ENCODE measurements at places on chromosomes 1 and 21.

GRCh38 chr1:17441265-17441992 is 2.0 kb upstream of the RCC2 start:
- DNase-seq = no peak

DNA sequence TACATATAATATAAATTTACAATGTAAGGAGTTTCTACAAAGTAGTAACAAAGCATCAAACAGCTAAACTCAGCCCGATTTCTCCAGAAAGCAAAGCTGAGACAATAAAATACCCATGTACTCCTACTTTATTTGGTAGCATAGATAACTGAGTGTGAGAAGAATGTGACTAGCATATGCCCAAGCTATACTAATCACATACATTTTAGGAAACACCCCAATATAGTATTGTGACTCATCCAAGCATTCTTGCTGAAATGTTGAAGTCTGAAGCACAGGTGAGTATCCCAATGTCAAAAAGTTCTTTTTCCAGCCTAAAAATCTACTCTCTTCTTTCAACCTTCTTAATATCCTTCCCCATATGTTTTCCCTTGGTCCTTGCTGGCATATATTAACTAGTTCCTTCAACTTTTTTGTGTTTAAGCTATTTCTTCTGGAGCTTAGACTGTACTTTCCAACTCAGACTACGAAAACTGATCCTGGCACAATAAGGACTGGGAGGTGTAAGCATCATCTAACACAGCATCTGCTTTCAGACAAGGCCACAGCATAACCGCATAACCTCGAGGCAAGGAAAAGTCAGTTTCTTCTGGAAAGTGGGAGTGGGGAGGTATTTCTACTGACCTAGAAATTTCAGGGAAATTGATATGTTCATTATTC is 163.0 kb upstream of the RNPC3 start:
- no peak for DNase-seq

DNA sequence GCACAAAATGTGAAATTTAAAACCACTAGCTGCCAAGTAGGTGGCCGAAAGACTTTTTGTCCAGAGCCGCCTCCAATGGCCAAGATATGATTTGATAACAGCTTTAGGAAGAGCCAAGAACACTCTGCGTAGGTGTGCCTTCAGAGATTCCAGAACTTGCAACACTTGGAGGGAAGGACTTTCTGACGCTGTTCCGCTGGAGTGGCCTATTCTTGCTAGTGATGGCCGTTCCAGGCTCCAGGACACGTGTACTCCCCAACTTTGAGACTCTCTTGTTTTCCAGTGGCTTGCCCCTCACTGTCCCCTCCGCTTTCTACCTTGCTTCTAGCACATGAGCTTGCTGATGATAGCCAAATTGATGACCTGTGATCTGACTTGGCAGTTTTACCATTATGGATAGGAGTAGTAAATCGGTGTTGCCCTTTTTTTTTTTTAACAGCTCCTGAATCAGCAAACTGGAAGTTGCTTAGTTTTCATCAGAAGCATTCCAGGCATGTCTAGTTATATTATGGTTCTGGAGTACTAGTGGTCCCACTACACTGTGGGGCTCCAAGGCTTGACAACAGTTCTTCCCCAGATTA is 1.0 kb downstream of the PRDX6 start:
- DNase-seq = peak; percentile 75

DNA sequence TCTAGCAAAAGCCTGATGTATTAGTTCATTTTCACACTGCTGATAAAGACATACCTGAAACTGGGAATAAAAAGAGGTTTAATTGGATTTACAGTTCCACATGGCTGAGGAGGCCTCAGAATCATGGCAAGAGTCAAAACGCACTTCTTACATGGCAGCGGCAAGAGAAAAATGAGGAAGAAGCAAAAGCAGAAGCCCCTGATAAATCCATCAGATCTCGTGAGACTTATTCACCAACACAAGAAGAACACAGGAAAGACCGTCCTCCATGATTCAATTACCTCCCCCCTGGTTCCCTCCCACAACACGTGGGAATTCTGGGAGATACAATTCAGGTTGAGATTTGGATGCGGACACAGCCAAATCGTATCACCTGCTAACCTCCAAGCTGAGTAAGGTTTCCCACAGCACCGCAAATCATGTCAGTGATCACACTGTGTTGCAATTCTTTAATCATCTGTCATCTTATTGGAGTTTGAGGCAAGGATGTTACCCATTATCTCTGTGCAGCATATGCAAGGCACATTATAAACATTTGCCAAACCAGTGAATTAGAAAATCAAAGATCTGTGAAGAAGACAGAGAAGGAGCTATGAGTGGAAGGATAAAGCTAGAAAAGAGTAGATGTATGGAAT is 128.5 kb downstream of the ZNF281 start:
- no peak for DNase-seq

GRCh38 chr1:51523931-51524330 is 4.9 kb upstream of the EPS15 start:
- DNase-seq = no peak

- DNase-seq = no peak
Observed at GRCh38 chr1:44831516-44831915, 11.5 kb downstream of the PTCH2 start.

GRCh38 chr1:99749504-99750347 is 16.7 kb downstream of the FRRS1 start:
- no peak for DNase-seq

DNA sequence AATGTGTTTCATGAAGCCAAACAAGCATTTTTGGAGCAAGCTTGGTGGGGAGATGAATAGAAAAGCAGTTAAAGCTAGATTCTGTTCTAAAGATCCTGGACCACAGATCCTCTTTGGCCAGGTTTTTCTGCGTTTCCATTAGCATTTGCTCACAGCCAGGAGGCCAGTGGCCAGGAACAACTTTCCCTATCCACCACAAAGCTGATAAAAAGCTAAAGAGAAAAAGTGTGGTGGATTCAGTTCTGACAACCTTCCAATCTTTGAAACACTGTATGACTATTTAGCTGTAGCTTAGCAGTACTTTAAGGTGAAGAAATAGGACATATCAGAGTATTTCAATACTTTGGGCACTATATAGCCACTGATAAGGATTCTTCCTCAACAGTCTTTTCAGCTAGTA is 3.0 kb upstream of the NEK7 start:
- DNase-seq = peak; percentile 34

DNA sequence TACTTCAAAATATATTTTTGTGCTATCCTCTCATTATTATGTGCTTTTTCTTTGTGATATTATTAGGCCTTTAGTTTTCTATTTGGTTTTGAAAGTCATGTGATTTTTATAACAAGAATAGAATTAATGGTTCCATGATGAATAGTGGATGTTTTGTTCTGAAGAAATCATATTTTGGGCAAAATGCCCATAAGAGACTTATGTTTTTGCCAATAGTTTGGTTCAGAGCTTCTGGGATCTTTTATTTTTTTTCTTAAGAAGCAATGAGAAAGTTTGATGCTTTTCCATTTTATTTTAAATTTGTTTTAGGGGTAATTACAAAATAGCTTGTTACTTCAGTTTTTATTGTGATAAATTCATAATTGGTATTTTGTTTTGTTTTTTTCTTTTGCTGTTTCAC is 49.8 kb downstream of the LYPLAL1 start:
- no peak for DNase-seq

DNA sequence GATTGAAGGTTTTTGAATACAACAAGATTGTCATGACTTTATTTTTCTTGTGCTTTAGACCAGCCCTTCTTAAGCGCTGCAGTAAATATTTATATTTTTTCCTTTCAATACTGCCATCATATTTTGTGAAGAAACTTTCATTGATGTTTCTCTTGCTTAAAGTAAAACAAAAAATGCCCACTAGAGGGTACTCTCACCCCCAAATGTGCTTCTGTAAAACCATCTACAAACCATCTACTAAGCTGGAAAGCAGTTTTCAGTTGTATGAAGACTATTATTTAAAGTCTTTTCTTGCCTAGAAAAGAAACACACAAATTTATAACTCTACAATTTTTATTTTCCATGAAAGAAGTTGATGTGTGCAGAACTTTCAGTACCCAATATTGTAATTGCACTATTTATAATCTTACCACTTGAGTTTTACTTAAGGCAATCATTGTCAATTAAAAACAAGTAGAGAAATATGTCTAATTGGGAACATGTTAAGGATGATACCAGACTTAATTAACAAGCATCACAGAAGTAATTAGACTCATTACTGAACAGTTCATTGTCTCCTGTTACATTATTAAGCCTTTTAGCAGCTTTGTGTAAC is 10.7 kb downstream of the LEPR start:
- DNase-seq = no peak

DNA sequence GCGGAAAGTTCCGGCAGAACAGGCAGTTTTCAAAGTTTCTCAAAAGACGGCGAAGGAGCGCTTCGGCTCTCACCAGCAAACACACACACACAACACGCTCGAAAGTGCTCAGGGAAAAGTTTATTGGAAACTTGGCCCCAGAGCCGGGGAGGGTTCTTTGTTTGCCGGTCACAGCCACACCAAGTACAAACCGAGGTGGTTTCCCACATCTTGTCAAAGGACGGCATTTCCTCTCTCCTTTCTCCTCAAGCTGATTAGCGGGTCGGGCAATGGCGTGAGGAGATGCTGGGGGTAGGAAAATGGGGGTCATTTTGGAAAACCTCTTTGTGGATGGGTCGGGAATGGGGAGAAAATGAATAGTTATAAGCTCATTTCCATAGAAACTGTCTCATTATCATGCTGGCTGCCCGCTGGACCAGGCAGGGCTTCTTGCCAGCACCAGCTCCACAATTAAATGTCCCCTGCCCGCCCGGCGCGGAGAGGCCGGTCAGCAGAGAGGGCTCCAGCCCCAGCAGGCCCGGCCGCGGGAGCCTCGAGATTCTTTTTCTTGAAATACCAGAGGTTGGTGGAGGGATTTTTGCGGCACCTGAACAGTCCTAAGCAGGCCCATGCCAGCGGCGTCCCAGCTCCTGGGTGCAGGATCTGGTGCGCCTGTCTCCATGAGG is 92.3 kb downstream of the PRDM16 start:
- DNase-seq = no peak

DNA sequence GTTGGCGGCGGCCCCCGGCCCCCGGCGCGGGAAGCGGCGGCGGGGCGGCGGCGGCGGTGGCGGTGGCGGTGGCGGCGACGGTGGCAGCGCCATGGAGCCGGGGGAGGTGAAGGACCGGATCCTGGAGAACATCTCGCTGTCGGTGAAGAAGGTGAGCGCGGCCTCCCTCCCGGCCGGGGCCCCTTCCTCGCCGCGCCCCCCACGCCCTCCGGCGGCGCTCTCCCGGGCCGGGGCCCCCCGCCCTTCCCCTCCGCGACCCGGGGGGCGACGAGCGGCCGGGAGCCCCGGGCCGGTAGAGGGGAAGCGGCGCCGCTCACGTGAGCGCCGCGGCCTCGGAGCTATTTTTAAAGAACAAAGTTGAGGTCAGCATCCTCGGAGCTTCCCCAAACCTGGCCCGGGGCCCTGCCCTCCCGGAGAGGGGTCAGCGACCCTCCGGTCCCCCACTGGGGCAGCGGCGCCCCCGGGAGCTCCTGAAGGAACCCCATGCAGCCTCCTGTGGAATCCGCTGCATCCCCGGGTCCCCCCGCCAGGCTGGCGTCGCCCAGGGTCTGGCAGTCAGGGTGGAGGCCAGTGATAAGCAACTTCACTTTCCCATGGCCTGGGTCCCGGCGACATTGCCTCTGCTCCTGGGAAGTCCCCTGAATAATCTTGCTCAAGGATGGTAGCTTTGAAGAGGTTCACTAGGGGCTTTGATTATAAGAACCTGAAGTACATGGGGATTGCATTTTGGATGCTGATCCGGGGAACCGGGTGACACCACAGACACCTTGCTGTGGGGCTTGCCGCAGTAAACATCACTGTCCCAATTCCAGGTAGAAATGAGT is 560 bp downstream of the PLEKHM2 start:
- peak; percentile 83 for DNase-seq

DNA sequence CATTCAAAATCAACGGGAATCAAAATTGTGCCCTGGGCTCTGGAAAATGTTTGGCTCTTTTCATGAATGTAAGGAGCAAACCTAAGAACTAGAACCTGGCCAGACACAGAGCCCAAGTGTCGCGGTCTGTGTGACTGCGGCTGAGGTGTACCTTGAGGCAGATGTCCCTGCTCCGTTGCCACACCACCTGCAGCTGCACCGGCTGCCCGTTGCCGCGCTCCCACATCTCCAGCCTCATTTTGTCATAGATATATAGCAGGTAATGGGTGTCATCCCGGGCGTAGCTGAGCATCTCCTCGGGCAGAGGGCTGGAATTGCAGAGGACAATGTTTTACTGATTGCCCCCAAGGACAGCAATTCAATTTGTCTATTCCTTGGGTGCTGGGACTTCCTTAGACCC is 18.7 kb downstream of the EXOSC10 start:
- DNase-seq = no peak

DNA sequence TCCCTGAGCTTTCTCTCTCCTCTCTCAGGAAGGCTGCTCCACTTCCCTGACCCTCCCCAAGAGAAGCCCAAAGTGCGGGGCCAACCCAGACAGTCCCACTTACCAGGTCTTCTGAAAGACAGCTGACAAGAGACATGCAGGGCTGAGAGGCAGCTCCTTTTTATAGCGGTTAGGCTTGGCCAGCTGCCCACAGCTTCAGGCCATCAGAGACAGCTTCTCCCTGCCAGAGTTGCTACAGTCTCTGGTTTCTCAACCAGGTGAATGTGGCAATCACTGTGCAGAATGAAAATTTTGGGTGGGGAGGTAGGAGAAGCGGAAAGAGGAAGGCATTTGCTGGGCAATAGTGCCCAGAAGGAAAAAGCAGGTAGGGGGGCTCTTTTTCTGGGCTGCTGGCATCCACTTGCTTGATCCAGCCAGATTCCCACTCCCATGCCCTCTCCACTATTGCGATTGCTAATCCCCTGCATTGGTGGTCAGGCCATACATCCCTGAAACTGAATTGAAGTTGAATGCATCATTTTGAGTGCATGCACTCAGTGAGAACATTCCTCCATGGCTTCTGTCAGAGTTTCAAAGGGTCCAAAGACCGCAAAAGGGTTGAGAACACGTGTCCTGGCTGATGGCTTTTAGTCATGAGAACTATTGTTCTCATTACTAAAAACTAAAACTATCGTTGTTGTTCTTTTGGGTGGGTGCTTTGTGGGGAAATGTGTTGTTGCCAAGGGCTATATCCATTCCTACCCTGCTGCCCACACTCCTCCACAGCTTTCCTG is at the start of gene S100A8:
TSS of gene S100A8 (minus strand) at position 136 of the 773 bp plus-strand sequence. CDS start 538 bp downstream, outside the sequence.
- peak; percentile 88 for DNase-seq

GRCh38 chr1:60747353-60747752 is 335.0 kb upstream of the NFIA start:
- DNase-seq = no peak

DNA sequence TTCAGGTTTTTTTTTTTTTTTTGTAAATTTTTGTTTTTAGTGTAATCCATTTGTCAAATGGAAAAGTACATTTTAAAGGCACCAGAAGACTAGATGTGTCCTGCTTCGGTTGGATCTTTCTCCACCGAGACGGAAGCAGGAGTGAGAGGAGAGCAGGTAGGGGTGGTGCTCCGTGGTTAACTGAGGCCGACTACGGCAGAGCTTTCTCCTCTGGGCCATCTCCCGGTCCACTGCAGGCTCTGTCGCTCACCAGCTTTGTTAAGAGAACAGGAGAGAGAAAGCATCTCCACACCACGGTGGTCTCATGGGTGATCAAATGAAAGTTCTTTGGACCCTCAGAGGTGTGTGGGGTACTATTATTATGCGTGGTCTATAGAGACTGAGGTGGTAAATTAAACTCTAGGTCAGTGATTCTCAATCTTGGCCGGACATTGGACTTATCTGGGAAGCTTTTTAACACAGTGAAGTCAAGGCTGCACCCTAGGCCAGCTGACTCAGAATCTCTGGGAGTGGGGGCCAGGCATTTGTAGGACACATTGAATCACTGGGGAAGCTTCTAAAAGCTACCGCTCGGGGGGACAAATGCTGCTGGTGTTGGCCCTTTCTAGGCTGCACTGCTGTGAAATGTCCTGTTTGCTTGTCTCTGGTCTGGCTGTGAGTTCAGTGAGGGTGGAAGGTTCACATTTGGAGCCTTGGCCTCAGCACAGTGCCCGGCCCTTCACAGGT is 25.0 kb downstream of the ABCA4 start:
- DNase-seq = peak; percentile 82
